ENCODE measurements at places on chromosomes 11 and 22. TPM values are rescaled to one million over a fixed set of nuclear protein-coding genes. Genes with fewer than 3 reads are reported as not detected.

GRCh38 chr11:134668796-134669195 is 256.8 kb upstream of the B3GAT1 start:
- no peaks in the 10 kb centered on the region for H3K36me3 ChIP-seq
- H3K27me3 ChIP-seq = no peaks in the 10 kb centered on the region
- H3K4me1 ChIP-seq = no peaks in the 10 kb centered on the region
- H3K4me3 ChIP-seq = no peak overlapping the region
- H3K27ac ChIP-seq = no peak overlapping the region

DNA sequence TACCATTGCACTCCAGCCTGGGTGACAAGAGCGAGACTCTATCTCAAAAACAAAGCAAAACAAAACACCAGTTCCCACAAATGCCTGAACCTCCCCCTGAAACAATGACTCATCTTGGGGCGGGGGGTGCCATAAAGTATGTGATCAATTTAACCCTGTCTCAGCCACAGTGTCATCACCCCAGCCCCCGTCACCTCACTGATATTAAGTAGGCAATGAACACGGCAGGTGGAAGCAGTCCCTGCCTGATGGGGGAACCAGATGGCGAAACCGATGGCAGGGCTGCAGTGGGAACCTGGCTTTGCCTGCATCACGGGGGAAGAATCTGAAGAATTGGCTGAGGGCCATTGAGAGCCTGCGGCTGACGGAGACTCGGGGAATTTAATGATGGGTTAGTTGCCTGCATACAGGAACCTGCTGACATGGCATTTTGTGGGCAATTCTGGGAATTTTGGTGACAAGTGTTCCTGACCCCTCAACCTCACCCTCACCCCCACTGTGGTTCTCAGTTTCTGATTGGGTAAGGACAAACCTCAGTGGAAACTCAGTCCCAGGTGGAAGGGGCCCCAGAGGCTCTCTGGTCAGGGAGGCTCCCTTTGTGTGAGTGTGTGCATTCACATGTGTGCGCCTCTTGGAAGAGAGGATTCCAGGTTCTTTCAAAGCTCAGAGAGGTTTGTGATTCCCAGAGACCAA is 39.1 kb upstream of the SHISAL1 start:
- H3K4me3 ChIP-seq = no peak overlapping the region
- peak; percentile 49 for DNase-seq
- no peak overlapping the region for H3K27ac ChIP-seq
- H3K4me1 ChIP-seq = 0 out of 2 replicates have a peak, but pooled peaks cover 1% of the 10 kb centered on the region
- no peaks in the 10 kb centered on the region for H3K36me3 ChIP-seq
- no peaks in the 10 kb centered on the region for H3K27me3 ChIP-seq

DNA sequence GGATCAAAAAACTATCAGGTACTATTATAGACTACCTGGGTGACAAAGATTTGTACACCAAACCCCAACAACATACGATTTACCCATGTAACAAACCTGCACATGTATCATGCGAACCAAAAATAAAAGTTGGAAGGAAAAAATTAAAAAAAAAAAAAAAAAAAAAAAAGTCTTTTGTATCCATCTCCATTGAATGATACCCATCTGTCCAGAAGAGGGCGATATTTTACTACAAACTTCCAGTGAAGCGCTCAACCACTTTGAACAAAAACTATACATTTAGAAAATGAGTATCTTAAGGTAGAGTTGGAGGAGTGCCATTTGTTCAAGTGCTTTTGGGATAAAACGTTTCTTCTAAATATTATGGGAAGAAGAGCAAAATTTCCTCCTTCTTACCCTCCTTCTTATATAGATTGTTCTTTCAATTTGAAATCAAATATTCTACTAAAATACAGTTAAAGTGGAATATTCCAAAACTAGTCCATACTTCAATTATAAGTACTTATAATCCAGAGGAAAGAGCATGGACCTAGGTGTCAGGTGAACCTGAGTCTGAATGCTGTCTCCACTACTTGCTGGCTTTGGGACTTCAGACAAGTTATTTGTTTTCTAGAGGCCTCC is 23.3 kb downstream of the ARL14EP start:
- no peaks in the 10 kb centered on the region for H3K36me3 ChIP-seq
- H3K27me3 ChIP-seq = no peaks in the 10 kb centered on the region
- DNase-seq = peak; percentile 43
- H3K27ac ChIP-seq = no peak overlapping the region
- no peak overlapping the region for H3K4me3 ChIP-seq
- no peaks in the 10 kb centered on the region for H3K4me1 ChIP-seq

DNA sequence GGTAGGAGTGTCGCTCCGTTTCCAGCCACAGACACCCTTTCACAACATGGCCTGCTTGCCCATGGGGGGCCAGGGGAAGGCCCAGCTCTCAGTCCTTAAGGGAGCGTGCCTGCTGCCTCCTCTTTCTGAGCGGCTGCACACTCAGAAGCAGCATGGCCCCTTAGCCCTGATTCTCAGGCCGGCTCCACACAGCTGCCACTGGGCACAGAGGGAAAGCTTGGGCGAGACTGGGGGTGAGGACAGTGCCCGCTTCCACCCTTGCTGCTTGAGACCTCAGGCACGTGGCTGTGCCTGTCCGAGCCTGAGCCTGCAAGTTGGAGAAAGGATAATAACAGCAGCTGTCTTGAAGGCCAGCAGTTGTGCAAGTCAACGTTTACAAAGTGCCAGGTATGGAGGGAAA is 416.3 kb downstream of the SHANK2 start:
- no peaks in the 10 kb centered on the region for H3K4me1 ChIP-seq
- no peak for DNase-seq
- no peak overlapping the region for H3K27ac ChIP-seq
- H3K27me3 ChIP-seq = no peaks in the 10 kb centered on the region
- H3K4me3 ChIP-seq = no peak overlapping the region

GRCh38 chr11:131951121-131951520 is 580.7 kb downstream of the NTM start:
- H3K4me1 ChIP-seq = peaks cover 1% of the 10 kb centered on the region
- no peaks in the 10 kb centered on the region for H3K36me3 ChIP-seq
- no peaks in the 10 kb centered on the region for H3K27me3 ChIP-seq
- H3K4me3 ChIP-seq = no peak overlapping the region

DNA sequence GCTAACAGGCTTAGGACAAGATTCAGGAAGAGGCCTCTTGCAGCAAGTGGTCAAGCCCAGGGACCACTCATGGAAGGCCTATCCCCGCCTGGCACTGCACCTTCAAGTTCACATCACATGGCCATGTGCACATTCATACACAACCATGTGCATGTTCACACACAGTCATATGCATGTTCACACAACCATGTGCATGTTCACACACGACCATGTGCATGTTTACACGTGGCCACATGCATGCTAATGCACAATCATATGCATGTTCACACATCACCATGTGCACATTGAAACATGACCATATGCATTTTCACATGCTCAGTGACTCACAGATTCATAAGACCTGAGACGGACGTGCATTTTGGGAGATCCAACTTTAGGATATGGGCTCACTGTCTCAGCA is 28.7 kb upstream of the IL17RA start:
- no peaks in the 10 kb centered on the region for H3K4me1 ChIP-seq
- no peak overlapping the region for H3K4me3 ChIP-seq
- H3K27ac ChIP-seq = no peak overlapping the region
- H3K27me3 ChIP-seq = peaks cover 11% of the 10 kb centered on the region
- DNase-seq = no peak

DNA sequence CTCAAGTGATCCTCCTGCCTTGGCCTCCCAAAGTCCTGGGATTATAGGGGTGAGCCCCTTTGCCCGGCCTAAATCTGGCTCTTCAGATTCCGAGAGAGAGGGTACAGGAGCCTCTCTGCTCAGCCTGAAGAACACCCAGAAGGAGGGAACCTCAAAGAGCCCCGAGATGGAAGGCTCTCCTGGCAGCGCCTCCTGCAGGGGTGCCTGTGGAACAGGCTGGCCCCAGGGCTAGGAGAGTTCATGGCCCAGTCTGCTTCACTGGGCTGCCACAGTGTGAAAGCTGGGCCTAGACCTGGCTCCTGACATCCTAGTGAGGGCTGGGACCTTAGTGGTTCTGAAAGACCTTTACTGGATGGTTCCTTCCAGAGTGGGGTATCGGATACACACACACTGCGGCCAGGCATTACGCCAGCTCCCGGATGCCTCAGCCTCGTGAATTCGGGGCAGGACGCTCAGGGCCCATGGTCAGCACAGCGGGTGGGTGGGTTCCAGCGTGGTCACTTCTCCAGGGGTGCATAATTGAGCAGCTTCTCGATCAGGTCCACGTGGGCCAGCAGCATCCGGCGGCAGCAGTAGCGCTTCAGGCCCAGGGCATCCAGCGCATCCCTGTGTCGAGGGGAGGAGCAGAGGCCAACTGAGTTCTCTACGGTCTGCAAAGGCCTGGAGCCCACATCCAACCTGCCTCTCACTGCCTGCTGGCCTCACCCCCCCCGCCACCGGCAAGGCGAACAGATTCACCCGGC is 2.3 kb downstream of the POLR2L start:
- no peak overlapping the region for H3K4me3 ChIP-seq
- H3K4me1 ChIP-seq = peaks cover 30% of the 10 kb centered on the region
- no peak overlapping the region for H3K27ac ChIP-seq
- H3K36me3 ChIP-seq = peaks cover 24% of the 10 kb centered on the region

DNA sequence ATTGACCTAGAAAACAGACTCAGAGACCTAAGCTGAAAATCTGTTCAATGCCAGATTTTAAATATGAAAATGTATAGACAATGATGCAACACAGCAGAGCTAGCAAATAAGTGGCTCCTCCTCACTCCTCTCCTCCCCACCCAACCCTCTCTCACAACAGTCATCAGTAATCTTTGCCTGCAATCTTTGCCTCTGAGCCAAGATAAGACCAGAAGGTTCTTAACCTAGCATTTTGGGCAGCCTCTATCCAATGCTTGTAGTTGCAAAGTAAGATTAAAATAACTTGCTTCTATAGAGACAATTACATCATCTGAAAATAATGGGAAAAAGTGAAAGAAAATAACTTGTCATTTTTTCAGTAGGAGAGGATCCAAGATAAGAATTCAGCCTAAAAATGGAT is 117.3 kb downstream of the PARVA start:
- no peak for DNase-seq
- H3K36me3 ChIP-seq = peaks cover 11% of the 10 kb centered on the region
- H3K27me3 ChIP-seq = no peaks in the 10 kb centered on the region
- no peak overlapping the region for H3K27ac ChIP-seq
- H3K4me1 ChIP-seq = peaks cover 2% of the 10 kb centered on the region

OR5A1 gene
- polyA plus RNA-seq = not detected

C2CD3 gene
- 9.9 TPM for polyA plus RNA-seq

GRCh38 chr11:98234698-98235097 is 786.1 kb upstream of the CNTN5 start:
- H3K27ac ChIP-seq = no peak overlapping the region
- no peak overlapping the region for H3K4me3 ChIP-seq
- H3K36me3 ChIP-seq = no peaks in the 10 kb centered on the region
- H3K27me3 ChIP-seq = no peaks in the 10 kb centered on the region
- no peak for DNase-seq

SLC22A12 gene
- not detected for polyA plus RNA-seq
